Posterior cingulate gyrus (tissue), 11 donors: ENCODE measurements at places on chromosomes 6 and 20.

DNA sequence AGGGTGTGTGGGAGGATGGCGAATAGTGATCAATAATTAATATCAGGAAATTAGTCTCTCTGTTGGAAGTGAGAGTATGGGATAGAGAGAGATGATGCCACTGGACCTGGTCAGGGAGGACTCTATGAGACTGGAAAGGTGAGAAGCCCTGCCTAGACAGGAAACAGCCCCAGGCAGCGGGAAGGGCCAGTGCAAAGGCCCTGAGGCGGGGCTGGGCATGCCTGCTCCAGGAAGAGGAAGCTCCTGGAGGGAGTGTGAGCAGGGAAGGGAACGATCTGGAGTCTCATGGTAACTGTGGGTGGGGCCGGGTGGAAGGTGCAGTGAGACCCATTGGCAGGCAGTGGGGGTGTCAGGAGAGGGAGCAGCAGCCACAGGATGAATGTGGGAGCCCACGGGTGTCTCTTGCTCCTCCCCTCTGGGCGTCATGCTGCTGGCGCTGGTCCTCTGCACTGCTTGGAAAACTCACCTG lies 1.8 kb upstream of the CST3 start:
- DNase-seq, result no peak

GRCh38 chr20:29873946-29874345 lies 1383.5 kb upstream of the DEFB115 start:
- peak; percentile 93 for DNase-seq

DNA sequence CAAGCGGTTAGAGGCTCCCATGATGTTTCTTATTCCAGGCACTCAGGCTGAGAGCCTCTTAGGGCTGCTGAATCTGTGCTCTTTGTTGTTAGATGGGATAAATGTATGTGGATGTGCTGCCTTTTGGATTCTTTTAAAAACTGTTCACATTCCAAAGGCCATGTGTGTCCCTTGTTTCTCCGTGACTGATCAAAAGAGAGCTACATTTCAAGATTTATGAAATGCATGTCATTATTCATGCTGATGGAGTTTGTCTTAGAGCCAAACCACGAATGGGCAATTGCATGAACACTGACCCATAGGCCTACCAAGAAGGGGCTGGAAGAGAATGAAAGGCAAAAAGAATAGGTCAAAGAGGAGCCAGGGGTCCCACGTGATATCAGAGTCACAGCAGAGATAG lies 104.9 kb upstream of the TSHZ2 start:
- DNase-seq, result no peak

DNA sequence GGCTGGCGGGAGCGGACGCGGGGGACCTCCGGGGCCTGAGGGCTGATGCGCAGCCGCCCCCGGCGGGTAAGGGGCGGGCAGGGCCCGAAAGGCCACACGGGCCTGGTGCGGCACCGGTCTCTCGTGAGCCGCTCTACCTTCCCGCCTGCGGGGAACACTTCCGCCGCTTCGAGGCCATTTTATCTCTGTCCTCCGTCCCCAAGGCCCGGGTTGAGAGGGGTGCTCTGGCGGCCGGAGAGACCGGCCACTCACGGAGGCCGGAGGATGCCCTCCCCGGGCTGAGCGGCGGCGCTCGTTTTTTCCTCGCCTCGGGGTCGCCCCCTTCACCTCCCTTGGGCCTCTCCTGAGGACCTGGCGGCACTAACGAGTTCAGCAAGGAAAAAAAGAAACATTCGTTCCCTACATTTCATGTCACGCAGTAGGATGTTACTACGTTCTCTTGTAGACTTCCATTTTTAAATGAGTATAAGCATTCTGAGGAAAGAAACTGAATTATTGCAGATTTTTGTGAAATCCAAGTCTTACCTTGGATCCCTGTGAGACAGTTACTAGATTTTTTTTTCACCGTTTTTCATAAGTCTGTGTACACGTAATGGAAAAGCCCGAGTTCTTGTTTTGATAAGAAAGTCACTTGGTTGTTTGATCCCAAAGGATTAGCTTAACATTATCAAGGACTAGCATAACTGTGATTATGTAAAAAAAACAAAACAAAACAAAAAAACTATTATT lies 575 bp downstream of the WTAP start:
- DNase-seq, result no peak

DNA sequence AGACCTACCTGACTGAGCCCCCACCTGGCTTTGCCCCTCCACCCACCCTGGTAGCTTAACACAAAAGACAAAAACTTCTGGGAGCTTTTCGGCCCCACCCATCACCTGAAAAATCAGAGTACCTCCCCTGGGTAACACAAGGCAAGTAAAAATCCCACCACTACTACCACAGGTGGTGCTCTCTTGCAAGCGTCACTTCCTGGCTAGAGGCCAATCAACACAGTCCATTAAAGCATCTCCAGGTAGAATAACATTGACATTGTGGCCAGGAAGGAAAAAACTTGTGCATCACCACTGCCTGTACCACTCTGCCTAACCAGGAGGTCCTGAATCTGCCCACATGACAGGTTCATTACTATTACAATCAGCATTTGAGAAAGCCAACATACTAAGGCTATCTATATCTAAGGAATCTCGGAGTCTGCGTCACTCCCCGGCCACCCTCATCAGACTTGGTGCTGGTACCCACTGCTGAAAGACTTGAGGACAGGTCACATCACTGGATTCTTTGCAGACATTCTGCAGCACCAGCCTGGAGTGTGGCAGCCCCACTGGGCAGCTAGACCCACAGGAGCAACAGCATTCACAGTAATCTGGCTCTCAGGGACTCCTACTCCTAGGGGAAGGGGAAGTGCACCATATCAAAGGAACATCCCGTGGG lies 125.9 kb downstream of the CDK19 start:
- DNase-seq, result no peak

DNA sequence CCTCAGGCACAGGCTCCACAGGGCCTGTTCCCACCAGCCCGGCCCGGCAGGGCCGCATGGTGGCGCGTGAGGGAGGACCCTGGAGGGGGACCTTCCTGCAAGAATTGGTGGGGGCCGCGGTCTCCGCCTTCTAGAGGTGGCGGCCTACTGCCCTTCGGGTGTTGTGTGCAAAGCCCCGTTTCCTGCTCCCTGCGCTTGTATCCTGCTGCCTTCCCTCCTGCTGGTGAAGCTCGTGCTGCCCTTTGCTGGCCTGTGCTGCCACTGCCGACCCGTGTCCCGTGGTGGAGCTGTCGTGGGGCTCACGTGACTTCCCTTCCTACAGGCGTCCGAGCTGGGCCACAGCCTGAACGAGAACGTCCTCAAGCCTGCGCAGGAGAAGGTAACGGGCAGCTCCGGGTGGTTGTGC lies 8.4 kb upstream of the COL20A1 start:
- no peak for DNase-seq

GRCh38 chr20:33176101-33176500 lies 8.1 kb downstream of the BPIFA2 start:
- no peak for DNase-seq

DNA sequence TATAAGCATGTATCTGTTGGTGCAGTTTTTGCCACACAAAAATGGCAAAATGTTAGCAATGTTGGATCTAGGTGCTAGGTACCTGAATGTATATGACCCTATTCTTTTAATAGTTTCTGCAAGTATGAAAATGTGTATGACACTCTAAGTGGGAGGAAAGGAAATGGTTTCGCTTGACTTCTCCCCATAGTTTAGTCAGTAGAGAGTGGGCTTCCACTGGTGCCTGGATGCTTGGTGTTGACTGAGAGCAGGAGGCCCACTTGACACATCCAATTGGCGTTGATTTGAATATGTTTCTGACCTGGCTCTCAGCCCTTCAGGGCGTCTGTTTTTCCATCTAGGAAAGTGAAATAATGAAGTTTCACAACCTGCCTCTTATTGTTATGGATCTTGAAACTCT lies 41.8 kb upstream of the GABRR1 start:
- no peak for DNase-seq

GRCh38 chr6:23371132-23371915 lies 754.7 kb upstream of the NRSN1 start:
- no peak for DNase-seq

DNA sequence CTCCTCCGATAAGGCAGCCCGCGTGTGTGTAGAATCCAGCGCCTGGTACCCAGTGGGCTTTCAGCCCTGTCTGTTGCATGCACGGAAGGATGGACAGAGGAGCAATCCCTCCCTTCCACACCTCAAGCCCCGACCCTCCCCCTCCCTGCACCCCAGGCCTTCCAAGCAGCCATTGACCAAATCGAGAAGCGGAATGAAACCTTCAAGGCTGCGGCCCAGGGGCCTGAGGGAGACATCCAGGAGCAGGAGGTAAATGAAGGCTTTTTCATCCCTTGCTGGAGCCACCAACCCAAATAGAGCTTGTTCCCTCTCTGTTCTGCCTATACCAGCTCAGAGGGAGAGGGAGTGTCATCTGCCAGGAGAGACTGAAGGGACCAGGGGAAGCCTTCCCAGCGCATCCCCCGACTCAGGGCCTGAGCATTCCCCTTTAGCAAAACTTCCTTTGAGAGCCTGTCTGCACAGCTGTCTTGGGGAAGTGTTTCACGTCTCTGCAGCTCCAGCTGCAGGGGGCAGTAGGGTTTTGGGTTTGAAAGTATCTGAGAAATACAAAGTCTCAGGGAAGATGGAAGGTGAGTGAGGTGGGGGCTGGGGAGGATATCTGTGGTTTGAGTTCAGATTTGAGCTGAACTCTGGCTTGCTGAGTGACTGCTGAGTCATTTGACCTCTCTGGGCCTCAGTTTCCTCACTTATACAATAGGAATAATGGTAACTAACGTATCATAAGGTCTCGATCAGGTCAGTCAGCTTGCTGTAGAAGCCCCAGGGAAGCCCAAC lies 16.1 kb downstream of the FGD2 start:
- no peak for DNase-seq
